Kidney capillary endothelial cell (primary cell): ENCODE measurements at places on chromosomes 2 and 18.

- no peak for DNase-seq
These were observed 194.8 kb downstream of the EIPR1 start for GRCh38 chr2:3182848-3183247.

- DNase-seq, result no peak
These were observed 502.0 kb downstream of the SLC4A3 start for GRCh38 chr2:220129391-220129790.

DNA sequence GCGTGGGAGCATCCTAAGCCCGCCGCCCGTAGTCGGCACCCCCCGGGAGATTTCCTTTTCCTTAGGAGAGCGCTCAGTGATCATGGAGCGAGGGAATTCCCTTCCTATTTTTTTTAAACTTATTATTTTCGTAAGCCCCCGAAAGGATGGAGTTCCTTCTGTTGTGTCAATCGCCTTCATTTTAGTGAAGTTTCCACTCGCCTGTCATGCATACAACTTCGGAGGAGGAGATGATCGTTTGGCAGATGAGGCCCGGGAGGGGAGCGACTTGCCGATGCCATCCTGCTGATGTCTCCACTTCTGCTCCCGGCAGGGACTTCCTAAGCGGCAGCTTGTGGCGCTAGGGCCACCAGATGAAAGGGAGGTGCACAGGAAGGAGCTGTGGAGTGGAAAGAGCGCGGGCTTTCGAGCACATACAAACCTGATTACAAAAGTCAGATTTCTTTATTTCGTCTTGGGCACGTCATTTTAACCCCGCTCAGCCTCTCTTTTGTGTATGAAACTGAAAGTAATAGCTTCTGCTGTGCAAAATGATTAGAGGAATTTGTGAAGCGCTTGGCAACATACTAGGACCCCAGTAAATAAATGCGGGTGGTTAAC is at the start of gene ADGRF3:
Gene ADGRF3, minus strand, starts transcription at position 336 of the 600 bp plus-strand sequence. CDS start 555 bp downstream, outside the sequence.
- peak; percentile 48 for DNase-seq

- DNase-seq, result no peak
These were observed 291.9 kb upstream of the TRIB2 start for GRCh38 chr2:12424809-12425208.

DNA sequence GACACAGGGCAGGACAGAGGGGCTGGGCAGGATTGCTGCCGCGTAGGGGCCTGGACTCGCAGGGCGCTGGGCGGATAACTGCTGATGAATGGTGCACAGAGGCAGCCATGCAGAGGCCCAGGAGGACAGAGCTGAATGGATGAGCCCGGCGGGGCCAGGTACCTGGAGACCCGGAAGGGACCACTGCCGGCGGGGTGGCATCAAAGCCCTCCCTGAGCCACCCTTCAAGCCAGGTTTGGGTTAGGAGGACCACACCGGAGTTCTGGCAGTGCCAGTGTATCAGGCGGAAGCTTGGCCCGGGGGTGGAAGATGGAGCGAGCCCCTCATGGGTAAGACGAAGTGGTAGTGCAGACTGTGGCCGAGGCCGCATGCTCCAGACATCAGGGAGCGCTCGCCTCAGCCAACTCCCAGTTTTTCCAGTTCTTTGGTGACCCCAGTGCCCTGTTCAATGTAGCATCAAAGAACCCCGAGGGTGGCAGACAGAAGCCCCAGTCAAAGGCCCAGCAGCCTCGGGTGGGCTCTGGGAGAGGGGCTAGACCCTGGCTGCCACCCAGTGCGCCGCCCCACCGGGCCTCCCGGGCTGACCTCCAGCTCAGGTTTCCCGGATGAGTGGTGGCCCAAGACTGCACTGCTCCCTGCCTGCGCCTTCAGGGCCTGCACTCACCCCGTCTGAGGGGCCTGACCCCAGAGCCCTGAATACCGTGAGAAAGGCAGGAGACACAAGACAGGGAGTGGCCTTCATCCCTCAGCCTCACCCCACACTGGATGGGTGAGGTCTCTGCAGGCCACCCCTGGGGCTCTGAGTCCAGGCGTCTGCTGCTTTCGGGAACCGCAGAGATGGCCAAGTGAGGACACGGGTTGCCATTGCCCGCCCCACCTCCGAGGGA is 50.9 kb downstream of the ACAA2 start:
- no peak for DNase-seq

DNA sequence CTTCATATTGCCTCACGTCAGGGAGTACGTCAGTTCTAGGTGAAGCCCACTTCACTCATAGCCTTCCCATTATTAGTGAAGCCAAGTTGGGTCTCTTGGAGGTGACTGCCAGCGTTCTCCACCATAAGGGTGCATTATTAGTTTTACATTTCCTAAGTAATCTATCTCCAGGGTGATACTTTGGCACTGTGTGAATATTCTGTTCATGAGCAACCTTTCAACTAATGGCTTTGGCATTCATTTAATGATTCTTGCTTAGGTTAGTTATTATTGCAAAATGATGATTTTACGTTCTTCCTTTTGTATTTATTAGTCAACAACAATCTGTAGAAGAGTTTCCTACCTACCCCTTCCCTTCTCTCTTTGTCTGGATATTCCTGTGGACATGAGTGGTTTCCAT is 97.5 kb downstream of the MAP4K4 start:
- DNase-seq, result no peak

DNA sequence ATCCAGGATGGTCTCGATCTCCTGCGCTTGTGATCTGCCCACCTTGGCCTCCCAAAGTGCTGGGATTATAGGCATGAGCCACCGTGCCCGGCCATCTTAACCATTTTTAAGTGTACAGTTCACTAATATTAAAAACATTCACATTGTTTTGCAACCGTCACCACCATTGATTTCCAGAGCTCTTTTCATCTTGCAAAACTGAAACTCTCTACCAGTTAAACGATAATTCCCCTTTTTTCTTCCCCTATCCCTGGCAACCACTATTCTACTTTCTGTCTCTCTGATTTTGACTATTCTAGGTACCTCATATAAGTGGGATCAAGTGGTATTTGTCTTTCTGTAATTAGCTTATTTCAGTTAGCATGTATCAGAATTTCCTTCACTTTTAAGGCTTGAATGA is 16.8 kb upstream of the NEUROD1 start:
- DNase-seq, result no peak

- no peak for DNase-seq
These were observed 5.5 kb downstream of the SETBP1 start for GRCh38 chr18:44686156-44686555.
